AG08395 (cell line): ENCODE measurements at places on chromosomes 13 and 19.

DNA sequence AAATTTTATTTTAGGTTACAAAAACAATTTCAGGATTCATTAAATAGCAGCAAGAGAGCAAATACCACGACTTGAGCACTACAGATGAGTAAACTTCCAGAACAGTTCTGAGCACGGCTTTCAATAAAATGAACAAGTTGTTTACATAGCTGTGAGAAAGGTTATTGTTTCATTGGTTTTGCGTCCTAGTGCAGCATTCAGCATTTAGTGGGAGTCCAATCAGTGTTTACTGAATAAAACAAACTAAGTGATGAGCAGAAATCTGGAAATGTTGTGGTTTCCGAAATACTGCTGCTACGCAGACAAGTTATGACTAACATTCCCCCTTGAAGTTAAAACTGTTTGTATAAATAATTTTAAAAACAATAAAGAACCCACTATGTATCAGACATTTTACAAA lies 251.5 kb upstream of the STARD13 start:
- no peak for DNase-seq

DNA sequence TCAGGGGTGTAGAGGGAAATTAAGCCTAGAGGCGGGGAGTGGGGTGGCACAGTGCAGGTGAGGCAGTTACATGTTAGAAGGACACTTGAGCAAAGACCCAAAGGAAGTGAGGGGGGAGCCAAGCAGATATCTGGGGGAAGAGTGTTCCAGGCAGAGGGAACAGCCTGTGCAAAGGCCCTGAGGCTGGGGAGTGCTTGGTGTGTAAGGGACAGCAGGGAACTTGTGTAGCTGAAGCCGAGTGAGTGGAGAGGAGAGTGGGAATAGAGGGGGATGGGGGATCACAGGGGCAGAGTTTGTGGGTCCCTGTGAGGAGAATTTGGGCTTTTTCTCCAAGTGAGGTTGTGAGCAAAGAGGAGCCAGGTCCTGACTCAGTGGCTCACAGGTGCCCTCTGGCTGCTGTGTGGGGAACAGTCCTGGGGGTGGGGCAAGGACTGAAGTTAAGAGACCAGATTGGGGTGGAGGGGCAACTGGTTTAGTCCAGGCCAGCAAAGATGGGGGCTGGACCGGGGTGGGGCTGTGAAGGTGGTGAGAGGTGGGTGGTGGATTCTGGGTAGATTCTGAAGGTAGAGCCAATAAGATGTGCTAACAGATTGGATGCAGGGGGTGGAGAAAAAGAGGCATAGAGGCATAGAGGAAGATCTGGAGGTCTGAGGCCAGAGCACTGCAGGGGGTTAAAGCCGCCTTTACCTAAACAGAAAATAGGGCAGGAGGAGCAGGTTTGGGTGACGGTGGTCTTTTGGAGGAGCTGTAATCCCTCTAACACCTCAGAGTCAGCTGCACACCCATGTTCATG lies 75.3 kb downstream of the CACNA1A start:
- DNase-seq: peak; percentile 72

GRCh38 chr19:41847351-41848105 lies 2.7 kb downstream of the DMRTC2 start:
- DNase-seq: no peak

- DNase-seq: no peak
Observed at GRCh38 chr13:93505104-93505952, 278.7 kb downstream of the GPC6 start.

GRCh38 chr13:64186503-64187250 lies 2771.0 kb upstream of the PCDH20 start:
- DNase-seq: no peak

- DNase-seq: peak; percentile 97
Observed at GRCh38 chr19:52369559-52370340, at the start of gene ZNF880. ZNF880 (plus strand) TSS chr19:52369923; CDS start chr19:52369966, 43 bp downstream.

DNA sequence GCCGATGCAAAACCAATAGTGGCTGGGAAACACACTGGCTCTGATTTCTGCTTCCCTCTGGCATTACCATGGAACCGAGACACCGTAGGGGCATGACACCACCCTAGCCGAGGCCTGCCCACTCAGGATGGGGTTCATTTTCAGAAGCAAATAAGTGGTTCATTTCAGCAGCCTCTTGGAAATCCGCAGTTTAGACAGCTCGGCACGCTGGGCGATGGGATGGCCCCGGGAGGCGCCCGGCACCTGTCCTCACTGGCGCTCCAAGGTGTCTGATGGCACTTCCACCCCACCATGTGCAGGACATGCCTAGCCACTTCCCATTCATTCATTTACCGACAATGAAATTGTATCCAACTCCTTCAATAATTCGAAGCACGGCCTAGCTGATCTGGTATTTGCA lies 33.8 kb downstream of the KLF2 start:
- no peak for DNase-seq

- DNase-seq: no peak
Observed at GRCh38 chr13:58949646-58950045, 1214.1 kb downstream of the DIAPH3 start.

GRCh38 chr13:28049880-28050875 lies 50.2 kb downstream of the FLT3 start:
- DNase-seq: no peak

DNA sequence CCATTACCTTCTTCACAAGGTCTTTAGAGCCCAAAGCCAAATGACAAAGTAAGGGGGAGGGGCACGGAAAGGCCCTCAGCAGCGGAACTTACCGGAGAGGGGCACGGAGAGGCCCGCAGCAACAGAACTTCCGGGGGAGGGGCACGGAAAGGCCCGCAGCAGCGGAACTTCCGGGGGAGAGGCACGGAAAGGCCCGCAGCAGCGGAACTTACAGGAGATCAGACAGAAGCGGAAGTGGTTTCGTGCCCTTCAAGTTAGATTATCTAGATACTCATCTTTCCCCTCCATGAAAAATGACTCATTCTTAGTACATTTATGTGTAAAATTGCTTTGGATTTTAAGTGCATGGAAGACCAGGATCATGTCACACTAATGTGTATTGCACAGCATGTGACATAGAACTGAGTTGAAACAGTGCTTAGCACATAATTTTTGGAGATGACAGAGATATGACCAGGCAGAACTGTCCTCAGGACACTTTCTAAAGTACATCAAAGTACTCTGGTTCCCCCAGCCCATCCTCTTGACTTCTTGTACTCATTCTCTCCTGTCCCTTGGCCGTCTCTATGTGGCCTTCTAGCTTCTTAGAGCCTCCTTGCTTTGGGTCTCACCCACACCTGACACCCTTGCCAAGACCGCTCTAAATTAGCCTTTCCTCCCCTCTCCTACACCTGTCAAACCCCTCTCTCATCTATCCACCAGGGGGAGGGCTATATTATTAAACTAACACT lies 25.7 kb upstream of the TPTE2 start:
- no peak for DNase-seq

GRCh38 chr19:47781590-47782262 lies 3.2 kb downstream of the SELENOW start:
- peak; percentile 33 for DNase-seq

GRCh38 chr13:74114641-74115040 lies 19.6 kb downstream of the KLF12 start:
- no peak for DNase-seq

GRCh38 chr19:53660584-53660983 lies 28.8 kb downstream of the DPRX start:
- DNase-seq: no peak

DNA sequence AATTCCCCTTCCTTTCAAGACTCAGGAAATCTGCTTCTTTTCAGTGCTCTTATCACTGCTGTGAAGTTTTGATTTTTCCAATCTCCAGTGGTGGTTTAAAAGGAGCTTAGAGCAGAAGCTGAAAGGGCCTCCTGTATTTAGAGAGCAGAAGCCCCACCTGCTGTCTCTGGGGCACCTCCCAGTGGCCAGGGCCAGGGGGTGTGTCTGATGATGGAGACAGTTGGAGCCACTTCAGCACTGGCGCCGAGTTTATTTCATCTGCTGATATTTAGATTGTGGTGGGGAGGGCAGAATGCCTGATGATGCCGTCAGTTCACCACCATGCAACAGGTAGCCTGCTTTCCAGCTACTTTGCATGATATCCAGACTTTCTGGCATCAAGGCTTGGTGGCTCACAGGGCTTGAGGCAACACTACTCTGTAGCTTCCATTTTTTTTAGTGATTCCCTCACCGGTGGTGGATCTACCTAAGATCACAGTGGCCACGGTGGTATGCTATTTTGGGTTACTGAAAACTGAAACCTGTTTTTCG lies 371.9 kb downstream of the KCNRG start:
- DNase-seq: peak; percentile 66

DNA sequence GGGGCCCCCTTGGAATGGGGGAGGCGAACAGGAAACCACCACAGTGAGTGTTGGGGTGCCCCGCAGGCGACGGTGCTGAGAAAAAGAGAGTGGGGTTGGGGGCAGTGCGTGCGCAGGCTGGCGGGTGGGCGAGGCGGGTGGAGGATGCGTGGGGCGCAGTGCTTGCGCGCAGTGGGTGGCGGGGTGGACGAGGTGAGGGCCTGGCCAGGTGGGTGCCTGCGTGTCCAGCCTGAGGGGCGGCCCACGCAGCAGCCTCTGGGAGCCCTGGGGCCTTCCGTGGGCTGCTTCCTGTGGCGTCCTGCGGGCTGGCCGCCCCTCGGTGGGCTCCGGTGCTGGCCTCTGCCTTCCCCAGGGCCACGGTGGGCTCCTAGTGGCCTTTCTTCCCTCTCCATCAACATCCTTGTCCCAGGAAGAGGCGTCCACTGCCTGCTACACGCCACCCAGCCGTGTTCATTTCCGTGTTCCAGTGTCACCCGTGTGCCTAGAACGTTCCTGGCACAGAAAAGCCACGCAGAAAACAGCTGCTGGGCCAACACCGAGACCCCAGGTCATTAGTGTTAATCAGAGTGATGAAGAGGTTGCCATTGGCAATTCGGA lies 7.1 kb downstream of the ATP11A start:
- no peak for DNase-seq

- DNase-seq: no peak
Observed at GRCh38 chr13:90187478-90188350, 1159.8 kb upstream of the MIR17HG start.

- DNase-seq: no peak
Observed at GRCh38 chr19:14035706-14036105, 4.1 kb downstream of the IL27RA start.

DNA sequence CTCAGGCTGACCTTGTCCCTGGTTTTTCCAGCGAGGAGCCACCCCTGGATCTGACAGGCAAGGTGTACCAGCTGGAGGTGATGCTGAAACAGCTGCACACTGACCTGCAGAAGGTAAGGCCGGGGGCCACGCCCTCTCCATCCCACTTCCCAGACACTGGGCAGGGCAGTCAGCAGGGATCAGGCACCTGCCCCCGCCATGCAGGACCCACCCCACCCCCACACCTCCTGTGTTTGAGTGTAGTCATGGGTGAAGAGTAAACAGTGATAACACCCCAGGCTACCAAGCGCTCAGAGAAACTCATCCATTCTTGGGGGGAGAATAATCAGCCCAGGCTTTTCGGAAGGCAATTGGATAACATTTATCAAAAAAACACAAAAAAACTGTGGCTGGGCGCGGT lies 19.9 kb downstream of the DPF1 start:
- no peak for DNase-seq

GRCh38 chr19:56681702-56682101 lies 10.1 kb upstream of the ZNF835 start:
- no peak for DNase-seq

DNA sequence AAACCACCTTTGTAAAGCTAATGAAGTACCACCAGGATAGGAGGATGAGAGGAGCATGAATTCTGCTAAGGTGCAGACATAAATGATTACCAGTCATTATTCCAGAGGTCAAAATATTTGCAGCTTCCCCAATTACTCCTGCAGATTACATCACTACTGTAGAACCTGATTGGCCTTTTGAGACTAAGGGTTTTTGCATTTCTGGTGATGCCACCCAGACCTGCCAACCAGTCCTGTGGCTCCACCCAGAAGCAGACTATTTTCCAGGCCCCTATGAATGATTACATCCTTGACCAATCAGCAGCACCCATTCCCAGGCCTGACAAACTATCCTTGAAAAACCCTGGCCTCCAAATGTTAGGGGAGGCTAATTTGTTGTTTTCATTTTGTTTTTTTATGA lies 11.2 kb upstream of the KCNC3 start:
- DNase-seq: no peak

DNA sequence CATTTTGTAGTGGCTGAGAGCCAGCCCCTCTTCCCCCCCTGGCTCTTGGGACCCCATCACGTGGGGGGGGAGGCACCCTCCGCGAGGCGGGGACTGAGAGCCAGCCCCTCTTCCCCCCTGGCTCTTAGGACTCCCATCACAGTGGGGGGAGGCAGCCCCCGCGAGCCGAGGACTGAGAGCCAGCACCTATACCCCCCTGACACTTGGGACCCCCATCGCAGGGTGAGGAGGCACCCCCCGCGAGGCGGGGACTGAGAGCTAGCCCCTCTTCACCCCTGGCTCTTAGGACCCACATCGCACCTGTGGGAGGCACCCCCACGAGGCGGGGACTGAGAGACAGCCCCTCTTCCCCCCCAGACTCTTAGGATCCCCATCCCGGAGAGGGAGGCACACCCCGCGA lies 2426.5 kb upstream of the PCDH20 start:
- no peak for DNase-seq

GRCh38 chr19:377801-378581 lies 31.0 kb downstream of the C2CD4C start:
- DNase-seq: no peak

DNA sequence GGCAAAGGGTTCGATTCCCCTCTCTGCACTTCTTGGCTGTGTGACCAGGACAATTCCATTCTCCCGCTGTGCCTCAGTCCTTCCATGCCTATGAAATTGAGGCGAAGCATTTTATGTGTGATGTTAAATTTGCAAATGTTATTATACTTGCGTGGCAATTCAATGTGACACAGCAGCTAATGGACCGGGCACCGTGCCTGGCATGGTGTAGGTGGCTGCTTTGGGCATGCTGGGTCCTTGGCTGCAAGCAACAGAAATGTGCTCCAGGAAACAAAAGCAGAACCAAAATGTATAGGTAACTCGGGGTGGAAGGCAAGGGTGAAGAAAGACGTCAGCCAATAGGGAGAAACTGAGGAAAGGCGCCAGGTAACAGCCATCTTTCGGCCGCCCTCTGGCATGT lies 37.1 kb downstream of the TINCR start:
- no peak for DNase-seq

DNA sequence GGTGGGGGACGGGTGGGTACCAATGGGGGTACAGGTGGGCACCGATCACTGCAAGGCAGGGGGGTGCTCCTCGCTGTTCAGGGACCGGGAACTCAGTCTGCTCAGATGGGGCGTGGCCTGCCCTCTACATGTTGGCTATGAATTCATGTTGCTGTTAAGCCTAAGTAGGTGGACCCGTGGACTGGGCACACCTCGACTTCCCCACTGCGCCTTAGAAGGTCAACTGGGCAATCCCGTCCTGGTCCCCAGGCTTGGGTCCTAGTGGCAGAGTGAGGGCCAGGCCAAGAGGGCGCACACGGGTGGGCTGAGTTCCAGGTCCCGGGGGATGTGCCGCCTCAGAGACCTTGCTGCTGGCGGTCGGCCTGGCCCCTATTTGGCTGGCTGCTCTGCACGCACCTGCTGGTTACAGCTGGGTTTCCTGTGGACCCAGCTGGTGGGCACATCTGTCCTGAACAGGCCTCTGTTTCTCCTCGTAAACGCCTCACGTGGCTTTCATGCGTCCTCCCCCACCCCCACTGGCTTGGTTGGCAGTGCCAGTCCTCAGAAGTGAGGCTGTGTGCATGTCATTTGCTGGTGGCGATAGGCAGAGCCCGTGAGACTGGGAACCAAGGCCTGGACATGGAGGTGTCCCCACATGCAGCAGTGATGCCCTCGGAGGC lies 13.5 kb upstream of the ZNF554 start:
- no peak for DNase-seq

- peak; percentile 18 for DNase-seq
Observed at GRCh38 chr13:99151516-99151915, 49.1 kb upstream of the UBAC2 start.

- DNase-seq: no peak
Observed at GRCh38 chr13:39509616-39510315, 93.2 kb downstream of the LHFPL6 start.

- no peak for DNase-seq
Observed at GRCh38 chr19:46974181-46974580, 45.5 kb upstream of the NPAS1 start.
